CD4-positive, alpha-beta T cell treated with Interleukin-12 subunit alpha and Interleukin-12 subunit beta, for 1 hour (primary cell): ENCODE measurements at places on chromosomes 7 and 10.

DNA sequence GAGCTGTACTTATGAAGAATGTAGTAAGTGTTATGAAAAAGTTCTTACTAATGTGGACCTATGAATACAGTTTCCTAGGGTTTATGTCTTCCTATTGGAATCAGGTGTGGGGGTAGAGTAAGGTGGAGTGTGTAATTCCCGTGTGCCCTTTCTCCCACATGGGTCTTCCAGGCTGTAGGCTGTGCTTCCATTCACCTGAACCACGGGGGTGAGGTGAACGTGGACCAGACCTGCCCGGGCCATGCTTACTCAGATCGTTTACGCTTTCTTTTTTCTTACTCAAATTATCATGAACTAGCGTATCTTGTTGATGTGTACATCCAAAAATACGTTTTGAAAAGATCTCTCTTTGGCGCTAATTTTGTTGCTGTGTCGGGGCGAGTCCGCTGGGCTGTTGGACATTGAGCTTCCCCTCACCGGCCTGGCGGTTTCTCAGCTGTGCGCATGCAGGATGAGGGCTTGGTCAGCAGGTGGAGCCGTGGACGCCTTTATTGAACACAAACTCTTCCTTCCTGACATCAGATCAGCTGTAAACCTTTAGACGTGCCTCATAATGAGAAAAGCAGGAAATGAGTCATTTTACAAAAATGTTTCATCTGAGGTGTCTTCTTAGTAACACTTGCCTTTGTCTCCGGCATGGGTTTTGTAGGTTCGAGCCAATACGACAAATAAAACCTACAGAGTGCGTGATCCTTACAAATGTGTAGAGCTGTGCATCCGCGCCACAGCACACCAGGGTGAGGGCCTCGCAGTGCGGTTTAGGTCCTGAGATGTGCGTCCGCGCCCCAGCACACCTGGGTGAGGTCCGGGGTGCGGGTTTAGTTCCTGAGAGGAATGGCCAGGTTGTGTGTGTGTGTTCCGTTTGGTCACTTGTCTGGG is 53.8 kb downstream of the WDR37 start:
- peak; percentile 83 for DNase-seq

DNA sequence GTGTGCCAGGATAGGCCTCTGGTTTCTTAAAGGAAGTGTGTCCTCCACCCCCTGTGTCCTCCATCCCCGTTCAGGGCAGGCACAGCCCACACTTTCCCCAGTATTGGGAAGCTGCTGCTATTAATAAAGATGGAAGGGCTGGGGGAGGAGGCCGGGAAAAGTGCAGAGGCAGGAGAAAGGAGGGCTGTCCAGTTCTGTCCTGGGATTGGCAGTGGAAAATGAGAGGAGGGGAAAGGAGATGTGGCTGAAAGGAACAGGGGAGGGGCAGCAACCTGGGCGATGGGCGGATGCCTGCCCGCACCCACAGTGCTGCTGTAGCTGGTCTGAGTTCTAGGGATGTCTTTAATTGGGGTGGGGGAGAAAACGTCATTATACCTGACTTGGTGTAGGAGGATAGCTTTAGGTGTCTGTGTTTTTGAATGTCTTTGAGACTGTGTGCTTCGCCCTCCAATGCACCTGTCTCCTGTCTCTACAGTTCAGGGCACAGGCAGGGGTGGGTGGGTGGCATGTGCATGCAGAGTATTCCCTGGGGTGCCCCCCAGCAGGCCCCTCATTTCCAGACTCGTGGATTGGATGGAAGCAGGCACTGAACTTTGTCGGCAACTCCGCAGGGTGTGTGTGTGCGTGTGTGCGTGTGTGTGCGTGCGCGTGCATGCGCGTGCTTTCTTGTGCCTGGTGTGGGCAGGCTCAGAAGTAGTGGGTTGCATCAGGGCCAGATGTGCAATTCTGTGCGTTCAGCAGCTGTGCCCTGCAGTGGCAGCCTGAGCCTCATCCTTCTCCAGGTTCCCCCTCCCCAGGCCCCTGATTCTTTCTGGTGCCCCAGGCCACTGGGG is 2.5 kb downstream of the TRIM8 start:
- DNase-seq = peak; percentile 55

GRCh38 chr7:139505563-139505962 is 17.9 kb upstream of the CLEC2L start:
- DNase-seq = no peak

GRCh38 chr10:66773472-66773817 is 152.4 kb upstream of the LRRTM3 start:
- no peak for DNase-seq

DNA sequence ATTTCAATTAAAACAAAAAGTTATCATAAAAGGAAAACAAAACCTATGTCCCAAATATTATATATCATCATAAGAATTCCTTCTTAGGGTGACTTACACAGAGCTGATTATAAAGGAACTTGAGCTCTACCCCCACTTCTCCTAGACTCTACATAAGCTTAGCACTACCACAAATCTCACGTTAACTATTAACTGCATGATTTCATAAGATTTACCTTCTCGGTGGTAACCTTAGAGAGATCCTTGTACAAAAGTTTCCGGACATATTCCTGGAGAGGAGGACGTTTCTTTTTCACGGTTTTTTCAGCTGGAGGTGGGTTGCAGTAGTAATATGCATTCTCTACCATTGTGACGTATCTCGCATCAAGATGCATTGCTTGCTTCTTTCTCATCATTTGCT is 83.7 kb downstream of the UPF2 start:
- no peak for DNase-seq

- DNase-seq = peak; percentile 27
Observed at GRCh38 chr10:69994262-69994661, 58.4 kb upstream of the MACROH2A2 start.

GRCh38 chr7:23863209-23863787 is 153.3 kb downstream of the STK31 start:
- DNase-seq = peak; percentile 25

- no peak for DNase-seq
Observed at GRCh38 chr7:144474363-144474762, 70.9 kb upstream of the NOBOX start.

DNA sequence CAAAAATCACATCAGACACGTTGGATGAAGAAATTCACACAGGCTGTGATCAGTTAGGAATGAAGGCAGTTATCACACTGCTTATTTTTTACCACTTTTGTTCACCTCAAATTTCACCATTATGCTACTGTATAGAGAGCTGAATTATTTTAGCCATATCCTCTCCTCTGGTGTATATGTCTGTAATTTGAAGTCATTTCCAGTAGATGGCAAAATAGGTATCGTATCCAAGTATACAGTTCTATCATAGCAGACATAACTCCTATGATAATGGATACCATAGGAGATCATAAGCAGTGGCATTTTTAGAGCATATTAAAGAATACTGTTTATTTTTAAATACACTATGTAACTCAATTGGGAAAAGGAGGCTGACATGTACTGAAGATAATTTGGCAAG is 909.7 kb downstream of the DNAJB9 start:
- DNase-seq = no peak

GRCh38 chr7:8389593-8390261 is 43.7 kb upstream of the NXPH1 start:
- no peak for DNase-seq

DNA sequence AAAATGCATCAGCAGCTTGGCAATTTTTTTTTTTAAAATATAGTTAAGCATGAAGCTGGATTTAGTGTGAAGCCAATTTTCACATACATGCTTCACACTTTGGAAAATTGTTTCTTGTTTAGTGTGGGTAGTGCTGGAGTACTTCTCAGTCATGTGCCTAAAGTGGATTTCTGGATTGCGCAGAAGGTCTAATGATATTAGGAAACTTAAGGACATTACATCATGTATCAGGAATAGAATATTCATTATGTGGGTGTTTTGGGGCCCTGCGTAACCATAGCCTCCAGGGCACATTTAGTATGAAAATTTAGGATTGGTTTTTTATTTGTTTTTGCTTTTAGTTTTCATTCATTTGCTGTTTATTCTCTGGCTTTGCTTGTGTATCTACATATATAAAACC is 28.8 kb upstream of the BNIP3 start:
- DNase-seq = no peak

- DNase-seq = no peak
Observed at GRCh38 chr10:104098358-104098925, 12.8 kb upstream of the COL17A1 start.
